OCI-LY7 (cell line): ENCODE measurements at places on chromosomes 3 and 15. TPM values are rescaled to one million over a fixed set of nuclear protein-coding genes. Genes with fewer than 3 reads are reported as not detected.
A peak's percentile ranks its signal among the peaks of the same experiment; 100 is the strongest.

GRCh38 chr3:3353153-3353552 lies 173.7 kb upstream of the CRBN start:
- DNase-seq = no peak

DNA sequence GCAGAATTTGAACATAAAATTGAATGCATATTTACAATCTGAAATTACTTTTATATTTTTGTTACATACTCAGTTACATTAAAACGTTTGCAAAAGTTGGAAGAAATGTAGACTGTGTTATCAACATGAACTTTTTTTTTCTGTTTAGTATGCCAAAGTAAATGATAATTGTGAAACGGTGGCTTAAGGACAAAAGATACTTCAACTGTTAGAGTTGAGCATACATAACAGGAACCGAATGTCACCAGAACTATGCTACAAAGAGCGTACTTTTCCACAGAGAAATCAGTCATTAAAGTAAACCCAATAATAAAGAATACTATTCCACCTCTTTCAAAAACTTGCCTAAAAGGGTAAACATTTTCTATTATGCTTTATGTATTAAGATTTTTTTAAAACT lies 14.3 kb upstream of the DHX36 start:
- DNase-seq = no peak

- no peak for DNase-seq
These were observed 119.9 kb upstream of the CBLB start for GRCh38 chr3:105988540-105989212.

DNA sequence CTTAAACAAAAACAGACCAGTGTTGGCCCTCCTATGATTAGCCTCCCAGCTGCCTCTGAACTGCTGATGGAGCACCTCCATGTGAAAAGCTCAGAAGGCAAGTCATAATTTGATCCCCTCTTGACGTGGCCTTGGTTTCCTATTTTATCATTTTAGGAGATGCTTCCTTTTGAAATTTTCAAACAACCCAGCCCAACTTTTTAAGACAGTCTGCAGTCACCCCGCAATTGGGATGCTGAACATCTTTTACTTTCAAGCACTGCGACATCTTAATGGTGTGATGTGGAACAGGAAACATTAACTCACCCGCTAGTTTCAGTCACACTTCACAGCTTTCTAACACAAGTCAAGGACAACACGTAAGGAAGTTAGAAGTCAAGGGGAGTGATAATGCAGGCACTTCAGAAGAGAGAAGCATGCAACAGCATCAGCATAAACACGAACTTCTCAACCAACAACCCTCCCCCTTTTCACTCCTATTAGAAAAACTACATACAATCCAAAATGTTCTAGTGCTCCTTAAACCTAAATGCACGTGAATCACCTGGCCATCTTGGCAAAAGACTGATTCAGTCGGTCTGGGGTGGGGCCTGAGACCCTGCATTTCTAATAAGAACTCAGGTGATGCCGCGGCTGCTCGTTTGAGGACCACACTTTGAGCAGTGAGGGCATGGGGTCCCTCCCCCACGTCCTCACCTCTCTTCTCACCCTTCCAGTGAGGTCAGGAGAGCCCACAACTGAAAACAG lies 161.5 kb downstream of the FOXP1 start:
- DNase-seq = peak; percentile 90

GRCh38 chr15:47803767-47804166 lies 86.5 kb downstream of the SEMA6D start:
- DNase-seq = no peak

GRCh38 chr3:147099076-147099475 lies 307.3 kb downstream of the ZIC4 start:
- DNase-seq = no peak

DNA sequence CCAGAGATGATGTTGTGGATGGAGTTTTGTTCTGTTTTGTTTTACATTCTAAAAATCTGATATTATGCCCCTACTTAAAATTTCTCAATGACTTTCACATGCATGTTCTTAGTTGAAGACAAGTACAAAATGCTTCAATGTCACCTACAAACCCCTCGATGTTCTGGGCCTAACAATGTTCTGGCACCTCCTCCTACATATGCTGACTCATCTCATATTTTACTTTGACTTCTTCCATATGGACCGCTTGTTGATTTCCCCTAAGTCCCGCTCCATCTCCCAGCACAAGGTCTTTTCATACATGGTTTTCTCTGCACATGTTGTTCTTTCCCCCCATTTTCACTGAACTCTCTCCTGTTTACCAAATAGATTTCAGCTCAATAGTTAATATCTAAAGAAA lies 441.4 kb downstream of the CNTN6 start:
- no peak for DNase-seq

- DNase-seq = no peak
These were observed 1.9 kb upstream of the PLCD1 start for GRCh38 chr3:38031022-38031994.

- no peak for DNase-seq
These were observed 302.1 kb upstream of the SGO1 start for GRCh38 chr3:20488151-20488550.

GRCh38 chr15:29056839-29057450 lies 171.2 kb downstream of the APBA2 start:
- DNase-seq = no peak

GRCh38 chr15:81113861-81114291 lies 20.2 kb upstream of the CFAP161 start:
- DNase-seq = no peak

DNA sequence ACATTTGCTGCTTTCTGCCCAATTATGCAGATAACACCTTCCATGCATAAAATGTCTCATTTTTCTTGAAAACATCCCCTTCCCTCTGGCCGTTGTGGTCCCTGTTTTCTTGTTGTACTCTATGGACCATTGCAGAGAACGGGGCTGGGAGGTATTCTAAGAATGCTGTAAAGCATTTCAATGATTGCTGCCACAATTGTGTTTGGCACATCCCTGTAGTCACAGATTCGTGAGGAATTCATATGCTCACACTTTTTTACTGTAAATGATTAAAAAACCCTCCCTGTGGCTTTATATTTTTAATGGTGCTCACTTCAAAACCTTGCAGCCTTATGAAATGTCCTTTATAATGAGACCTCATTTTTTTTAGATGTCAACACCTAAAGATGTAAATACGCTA lies 207.2 kb upstream of the GBE1 start:
- DNase-seq = no peak

CDCP1 gene
- total RNA-seq = 0.07 TPM in 1 of 2 replicates, not detected in the other

SLC6A11 gene
- total RNA-seq = not detected in 2 replicates

FILIP1L gene
- total RNA-seq = not detected in 2 replicates

PARP3 gene
- total RNA-seq = 11.0 and 12.0 TPM in 2 replicates

MYZAP gene
- not detected in 2 replicates for total RNA-seq

HRG gene
- not detected in 2 replicates for total RNA-seq
